ENCODE measurements at places on chromosomes 3 and 15.

GRCh38 chr3:141450727-141451375 is 36.0 kb upstream of the RASA2 start:
- DNase-seq, result no peak

DNA sequence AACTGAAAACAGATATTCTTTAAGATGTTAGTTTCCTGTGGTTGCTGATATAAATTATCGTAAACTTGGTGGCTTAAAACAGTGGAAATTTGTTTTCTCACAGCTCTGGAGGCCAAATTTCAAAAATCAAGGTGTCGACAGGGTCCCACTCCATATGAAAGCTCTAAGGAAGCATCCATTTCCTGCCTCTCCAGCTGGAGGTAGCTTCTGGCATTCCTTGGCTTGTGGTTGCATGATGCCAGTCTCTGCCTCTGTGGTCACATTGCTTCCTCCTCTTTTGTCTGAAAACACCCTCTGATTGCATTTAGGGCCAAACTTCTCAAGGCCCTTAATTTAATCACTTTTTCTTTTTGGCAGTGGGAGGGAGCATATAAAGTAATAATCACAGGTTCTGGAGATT is 96.8 kb downstream of the PPM1L start:
- no peak for DNase-seq

GRCh38 chr3:52290596-52291507 is 3.2 kb downstream of the GLYCTK start:
- DNase-seq, result no peak

GRCh38 chr15:93389211-93389610 is 300.2 kb upstream of the RGMA start:
- no peak for DNase-seq

- DNase-seq, result no peak
These were observed 272.0 kb downstream of the KLF13 start for GRCh38 chr15:31598620-31599019.

- no peak for DNase-seq
These were observed 527.7 kb upstream of the TGFBR2 start for GRCh38 chr3:30078736-30079135.

- DNase-seq, result no peak
These were observed 51.6 kb downstream of the CHDH start for GRCh38 chr3:53794597-53794996.

DNA sequence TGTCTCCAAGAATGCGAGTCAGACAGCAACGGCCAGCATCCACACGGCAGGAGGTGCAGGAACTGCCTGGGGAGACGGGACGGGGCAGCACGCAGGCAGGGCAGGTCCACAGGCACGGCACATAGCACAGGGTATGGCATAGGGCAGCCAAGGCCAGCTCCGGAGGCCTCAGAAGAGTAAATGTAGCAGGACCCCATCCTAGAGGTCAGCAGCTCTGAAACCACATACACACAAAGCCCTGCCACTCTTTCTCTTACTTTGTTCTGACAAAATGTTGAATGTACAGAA is 26.9 kb downstream of the ZXDC start:
- DNase-seq, result no peak

DNA sequence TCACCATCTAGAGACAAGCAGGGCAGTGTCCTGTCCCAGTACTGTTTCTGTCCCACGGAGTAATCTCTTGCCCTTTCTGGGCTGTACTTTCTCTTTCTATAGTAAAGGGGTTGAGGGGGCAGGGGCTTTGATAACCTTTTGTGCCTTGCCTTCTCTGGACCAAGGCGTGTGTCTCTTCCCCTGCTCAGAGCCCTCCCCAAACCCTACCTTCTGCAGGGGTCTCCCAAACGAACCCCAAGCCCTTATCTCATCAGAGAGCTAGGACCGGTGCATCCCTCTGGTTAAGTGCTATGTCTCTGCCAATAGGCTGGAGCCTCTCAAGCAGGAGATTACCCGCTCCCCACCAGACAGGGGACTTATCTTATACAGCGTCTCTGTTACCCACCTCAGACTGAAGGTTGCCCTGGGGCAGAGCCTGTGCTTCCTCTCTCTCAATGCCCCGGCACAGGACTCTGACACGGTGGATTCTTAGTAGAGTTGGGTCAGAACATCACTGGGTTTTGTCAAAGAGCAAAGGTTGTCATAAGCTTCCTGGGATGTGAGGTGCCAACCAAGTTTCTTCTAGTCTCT is 2.9 kb downstream of the PLEKHO2 start:
- no peak for DNase-seq

- DNase-seq, result no peak
These were observed 72.8 kb upstream of the MYO5C start for GRCh38 chr15:52368402-52368801.

DNA sequence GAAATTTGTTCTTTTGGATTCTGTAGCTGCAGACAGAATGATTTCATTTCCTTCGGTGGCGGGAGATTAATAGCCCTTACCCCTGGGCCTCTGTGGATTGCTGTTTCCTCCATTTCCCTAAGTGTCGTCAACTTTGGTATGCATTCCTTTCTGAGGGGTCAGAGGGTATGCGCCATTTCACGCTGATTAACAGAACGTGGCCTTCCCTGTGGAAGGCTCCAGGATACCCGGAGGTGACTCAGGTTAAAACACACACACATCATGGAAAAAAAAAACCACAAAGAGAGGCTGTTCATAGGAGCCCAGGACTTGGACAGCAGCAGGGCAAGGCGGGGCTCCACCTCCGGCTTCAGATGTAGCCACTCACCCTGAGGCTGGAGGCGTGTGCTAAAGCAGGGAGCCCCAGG is 51.9 kb downstream of the EPHB1 start:
- no peak for DNase-seq

DNA sequence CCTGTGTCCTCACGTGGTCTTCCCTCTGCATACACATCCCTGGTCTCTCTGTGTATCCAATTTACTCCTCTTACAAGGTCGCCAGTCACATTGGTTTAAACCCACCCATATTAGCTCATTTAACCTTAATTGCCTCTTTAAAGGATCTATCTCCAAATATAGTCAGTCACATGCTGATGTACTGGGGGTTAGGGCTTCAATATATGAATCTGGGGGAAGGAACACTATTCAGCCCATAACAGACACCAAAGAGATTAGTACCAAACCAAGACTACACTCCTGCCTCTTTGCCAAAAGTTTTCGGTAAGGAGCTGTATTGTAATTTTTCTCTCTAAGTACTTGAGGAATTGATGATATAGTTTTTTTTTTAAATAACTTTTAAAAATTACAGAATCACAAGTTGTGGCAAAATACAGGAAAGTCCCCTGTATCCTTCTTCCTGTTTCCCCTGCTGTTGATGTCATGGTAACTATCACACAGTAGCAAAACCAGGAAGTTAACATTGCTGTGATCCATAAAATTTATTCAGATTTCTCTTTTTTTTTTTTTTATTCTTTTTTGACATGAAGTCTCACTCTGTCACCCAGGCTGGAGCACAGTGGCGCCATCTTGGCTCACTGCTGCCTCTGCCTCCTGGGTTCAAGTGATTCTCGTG is 67.8 kb downstream of the SLCO3A1 start:
- no peak for DNase-seq

DNA sequence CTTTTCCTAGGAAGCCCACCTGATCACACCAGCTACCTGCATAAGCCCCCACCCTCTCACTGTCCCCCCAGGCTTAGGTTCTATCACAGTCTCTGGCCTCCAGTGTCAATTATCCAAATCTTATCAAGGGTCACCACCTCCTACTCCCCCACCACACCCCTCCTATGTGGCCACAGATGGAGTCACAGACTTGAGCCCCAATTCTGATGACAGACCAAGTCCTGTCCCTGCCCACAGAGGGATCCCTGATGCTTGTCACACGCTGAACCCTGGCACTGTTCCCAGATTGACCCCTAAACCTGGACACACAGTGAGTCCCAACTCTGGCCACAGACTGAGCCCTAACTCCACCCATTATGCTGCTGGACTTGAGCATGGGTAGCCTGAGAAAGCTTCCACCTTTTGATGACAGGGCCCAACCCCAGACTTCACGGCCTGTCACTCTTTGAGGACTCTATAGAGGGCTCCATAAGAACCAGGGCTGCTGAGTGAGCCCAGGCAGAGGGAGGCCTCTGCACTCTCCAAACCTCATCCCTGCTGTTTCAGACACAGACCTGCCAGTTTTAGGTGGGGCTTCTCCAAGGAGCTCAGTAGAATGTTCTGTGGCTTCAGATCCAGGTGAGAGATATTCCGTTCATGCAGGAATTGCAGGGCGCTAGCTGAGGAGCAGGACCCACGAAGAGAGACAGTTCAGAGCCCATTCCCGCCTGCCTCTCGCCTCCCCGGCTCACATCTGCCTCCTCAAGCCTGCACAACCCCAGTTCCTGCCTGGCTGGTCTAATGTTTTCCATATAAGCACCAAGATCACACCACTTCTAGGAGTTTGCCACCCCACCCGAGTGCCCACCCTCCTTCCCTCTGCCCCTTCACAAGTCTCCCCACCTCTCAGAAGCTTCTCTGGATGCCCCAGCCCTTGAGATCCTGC is 1.8 kb downstream of the ULK3 start:
- no peak for DNase-seq

DNA sequence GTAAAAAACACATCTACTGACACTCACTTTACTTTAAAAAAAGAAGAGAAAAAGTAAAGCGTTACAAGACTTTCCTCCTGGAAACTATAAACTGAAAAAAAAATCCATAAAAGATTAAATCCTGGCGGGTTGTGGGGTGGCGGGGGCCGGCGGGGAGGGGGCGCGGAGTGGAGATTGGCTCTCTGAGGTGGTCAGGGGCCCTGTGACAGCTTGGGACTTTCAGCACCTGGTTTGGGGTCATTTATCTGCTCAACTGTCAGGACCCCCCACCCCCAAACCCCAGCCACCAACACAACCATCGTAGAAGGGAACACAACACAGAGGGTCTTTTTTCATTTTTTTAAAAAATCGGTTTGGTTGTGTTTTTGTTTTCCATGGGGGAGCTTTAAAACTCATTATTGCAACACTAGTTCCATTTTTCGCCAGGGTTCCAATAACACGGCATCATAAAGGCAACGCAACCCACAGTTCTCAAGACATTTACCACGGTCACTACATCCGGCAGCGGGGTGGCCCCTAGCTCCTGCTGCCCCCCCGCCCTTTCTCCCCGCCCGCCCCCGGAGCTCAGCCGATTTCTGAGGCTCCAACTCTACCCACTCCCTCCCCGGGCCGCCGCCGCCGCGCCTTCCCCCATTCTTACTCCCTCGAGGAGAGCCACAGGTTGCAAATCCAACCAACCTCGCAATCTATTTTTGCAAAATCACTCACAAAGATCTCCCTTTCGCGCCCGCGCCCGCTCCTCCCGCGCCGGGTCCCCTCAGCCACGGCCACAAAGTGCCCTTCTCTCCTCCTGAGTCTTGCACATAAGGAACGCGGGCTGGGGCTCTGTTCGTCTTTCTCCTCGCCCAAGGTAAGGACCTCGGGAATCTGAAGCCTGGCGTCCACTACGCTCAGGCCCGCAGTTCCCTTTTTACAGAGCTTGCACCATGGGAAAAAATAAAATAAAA is 1.8 kb downstream of the BCL6 start:
- DNase-seq, result no peak

DNA sequence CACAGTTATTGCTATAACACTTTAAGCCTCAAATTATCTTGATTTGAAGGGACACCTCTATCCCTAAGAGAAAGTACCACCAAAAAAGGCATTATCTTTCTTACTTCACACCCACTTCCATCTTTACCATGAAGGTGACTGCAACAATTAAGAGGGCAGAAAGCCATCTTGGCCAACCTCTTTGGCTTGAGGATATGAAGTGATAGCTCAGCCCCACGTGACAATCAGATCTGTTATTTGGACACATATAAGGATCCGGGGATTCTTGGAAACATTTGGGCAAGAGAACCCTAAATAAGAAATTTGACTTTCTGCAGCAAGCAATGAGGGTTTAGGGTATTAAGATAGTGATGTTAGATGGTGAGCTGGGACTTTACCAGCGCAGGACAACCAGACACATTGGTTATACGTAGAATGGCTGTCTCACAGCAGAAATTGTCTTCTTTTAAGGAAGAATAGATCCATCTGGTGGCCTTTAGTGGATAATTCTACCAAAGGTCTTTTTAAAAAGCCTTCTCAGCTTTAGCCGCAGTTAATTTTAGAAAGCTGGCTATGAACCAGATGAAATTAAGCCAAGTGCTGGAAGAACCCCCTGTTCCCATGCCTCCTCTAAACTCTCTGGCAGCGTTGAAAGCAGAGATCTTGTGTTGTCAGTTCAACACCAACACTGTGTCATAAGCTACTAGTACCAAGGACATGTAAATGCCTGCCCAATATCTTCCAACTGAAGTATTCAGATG is 12.3 kb downstream of the HCLS1 start:
- DNase-seq, result no peak

DNA sequence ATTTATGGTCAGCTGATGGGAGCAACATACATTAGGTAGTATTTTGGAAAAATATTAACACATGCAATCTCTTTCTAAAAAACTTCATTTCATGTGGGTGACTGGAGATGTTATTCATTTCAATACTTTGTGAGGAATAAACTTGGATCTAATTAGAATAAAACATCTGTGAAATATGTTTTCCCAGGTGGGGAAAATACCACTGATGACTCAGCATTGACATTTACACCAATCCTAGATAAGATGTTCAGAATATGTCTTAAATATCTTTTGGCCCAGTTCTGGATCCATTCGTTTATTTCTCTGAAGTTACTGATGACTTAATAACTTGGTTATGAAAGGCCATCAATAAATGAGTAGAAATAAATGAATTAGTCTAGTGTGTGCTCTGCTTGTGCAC is 247.6 kb downstream of the CHST2 start:
- DNase-seq, result no peak

DNA sequence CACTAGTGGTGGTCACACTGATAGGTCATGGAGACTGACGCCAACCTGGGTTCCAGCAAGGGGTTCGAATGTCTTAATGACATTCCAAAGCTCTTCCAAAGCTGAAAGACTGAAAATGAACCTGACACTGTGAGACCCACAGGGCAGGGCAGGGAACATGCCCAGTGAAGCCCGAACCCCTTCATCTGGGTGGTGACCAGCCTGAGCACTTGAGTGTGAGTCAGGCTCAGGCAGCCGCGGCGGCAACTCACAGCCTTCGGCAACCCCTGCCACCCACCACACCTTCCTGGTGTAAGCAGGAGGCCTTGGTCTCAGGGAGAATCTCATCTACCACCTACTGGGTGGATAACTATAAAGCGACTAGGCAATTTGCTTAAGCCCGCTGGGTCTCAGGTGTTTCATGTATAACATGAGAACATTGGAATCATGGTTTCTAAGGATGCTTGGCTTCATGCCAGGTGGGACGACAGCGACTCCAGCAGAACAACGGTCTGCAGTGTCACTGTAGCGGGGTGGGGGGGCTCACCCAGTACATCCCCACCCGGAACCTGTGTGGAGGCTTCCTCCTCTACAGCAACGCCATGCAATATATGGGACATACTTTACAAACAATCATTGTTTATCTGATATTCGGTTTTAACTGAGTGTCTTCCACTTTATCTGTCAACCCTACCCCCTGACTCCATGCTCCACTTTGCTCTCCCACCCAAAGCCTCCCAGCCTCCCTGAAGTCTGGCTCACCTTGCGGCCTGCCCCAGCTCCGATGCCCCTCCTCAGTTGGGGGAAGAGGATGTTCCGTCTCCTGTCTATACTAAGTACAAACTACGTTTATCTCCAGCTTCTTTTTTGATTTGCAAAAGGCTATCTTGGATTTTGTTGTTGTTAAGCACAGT is 125.0 kb upstream of the MEF2A start:
- no peak for DNase-seq

GRCh38 chr3:51953445-51953844 is 1.7 kb upstream of the GPR62 start:
- DNase-seq, result no peak

All from stimulated activated CD8-positive, alpha-beta memory T cell treated with anti-CD3 and anti-CD28 coated beads, Interleukin-7, amount 100 ng/mL, for 1 hour (primary cell).